ENCODE measurements at places on chromosomes 5 and 9.

- DNase-seq, result peak; percentile 71
These were observed 74.7 kb downstream of the FGF1 start for GRCh38 chr5:142611154-142611553.

DNA sequence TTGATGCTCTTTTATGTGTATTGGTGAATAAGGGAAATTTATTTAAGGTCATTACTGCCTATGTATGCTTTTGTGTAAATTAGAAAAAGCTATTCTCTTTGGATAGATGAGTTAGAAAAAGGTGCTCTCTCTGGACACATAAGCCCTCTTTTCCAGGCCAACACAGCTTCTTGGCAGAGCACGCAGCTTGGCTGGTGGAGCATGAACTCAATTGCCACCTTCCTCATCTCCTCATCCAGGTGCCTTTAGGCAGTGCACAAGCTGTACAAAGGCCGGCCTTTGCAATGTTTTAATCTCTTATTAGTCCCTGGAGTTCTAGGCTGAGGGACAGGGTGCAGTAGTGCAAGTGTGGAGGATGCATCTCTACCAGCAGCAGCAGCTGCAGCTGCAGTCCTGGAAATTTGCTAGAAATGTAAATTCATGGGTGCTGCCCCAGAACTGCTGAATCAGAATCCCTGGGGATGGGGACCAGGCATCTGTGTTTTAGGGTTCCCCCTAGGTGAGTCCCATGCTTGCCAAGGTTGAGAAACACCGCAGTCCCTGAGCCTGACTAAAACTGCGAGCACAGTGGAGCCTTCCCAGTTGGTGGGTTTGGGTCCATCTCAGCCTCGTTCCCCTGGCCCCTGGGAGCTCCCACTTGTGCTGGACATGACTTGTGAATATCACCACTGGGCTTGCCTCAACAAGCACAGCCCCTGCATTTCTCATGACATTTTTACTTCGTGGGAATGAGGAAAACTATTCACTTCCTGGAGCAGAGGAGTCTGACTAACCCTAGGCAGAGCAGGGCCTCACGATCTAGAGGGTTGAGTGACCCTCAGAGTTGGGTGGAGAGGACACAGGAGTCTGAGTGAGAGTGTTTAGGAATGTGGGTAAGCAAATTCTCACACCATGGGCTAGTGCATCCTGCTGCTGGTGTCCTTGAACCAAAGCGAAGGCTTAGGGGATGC, 272.3 kb downstream of the ZSWIM6 start:
- no peak for DNase-seq

- no peak for DNase-seq
These were observed 81.0 kb downstream of the NDUFAF2 start for GRCh38 chr5:61026004-61026403.

DNA sequence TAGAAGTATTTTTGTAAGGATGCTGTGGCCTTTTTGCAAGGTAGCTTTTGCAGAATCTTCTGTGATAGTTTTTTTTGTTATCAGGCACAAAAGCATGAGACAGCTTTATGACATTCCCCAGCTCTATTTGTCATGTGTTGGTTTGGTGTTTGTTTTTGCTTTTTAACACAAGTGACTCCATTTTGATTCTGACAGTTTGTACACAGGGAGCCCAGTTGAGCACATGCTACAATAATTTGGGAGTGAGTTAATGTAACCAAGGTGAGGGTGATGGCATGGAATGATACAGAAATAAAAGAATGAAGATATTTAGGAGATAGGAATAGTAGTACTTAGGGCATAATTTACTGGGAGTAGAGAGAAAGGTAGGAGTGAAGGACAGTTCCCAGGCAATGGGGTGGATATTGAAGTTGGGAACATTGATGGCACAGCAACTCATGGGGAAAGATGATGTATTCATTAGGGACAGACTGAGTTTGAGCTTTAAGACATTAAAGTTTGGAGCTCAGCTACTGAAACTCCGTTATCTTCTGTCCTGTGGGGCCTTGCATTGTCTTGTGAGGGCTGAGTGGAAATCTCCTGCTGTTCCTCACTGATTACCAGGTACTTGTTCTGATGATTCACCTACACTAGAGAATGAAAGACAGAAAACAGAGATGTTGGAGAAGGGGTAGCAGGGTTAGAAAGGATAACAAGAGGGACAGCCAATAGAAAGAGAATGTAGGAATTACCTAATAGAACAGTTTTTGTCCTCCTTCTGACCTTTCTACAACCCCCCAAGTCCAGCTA, 88.3 kb upstream of the CCDC112 start:
- DNase-seq, result no peak

- DNase-seq, result no peak
These were observed 20.7 kb downstream of the PTPN3 start for GRCh38 chr9:109477258-109478050.

GRCh38 chr5:56686337-56687195, 128.8 kb upstream of the MAP3K1 start:
- DNase-seq, result no peak

DNA sequence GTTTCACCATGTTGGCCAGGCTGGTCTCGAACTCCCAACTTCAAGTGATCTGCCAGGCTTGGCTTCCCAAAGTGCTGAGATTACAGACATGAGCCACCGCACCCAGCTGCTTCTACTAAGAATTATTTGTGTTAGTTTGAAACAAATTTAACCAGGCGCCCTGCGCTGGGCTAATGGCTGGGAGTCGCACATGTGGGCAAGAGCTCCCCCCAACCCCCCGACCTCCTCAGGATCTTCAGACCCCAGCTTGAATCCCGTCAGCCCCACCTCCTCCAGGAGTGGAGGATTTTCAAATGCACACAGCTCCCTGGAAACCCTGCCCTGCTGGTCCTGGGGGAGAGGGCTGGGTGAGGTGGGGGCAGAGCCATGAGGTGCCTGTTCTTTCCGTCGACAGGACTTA, 21.2 kb upstream of the SLC12A7 start:
- no peak for DNase-seq

DNA sequence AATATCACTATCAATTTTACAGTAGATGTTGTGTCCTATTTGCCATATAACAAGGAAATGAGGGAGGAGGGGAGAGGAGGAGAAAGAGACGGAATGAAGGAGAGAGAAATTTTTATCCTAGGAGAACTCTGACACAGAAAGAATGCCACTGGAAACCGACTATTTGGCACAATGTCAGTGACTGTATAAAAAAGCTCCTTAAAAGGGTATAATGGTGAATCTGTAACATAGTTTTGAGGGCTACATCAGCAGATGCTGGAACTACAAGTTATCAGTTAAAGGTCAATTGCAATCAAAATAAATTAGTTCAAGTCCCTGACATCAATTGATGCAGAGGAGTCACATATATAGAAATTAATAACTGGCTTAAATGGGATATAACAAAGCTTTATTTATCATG, 5.7 kb downstream of the EDIL3 start:
- no peak for DNase-seq

DNA sequence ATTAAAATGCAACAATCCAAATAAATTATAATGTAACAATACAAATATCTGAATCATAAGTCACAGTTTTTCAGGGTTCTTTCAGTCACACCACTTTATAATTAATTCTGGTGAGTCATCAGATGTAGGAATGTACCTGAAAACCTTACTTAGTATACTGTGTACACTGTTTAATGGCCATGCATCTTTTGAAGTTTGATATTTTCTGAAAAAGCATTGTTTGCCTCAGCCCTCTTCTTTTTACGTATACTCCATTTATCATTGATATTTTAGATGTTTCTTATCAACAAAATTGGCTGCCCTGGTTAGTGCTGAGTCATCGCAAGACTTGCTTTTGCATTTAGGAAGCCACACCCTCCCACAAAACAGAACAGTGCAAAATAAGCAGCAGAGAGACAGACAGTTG, 218.6 kb downstream of the PJA2 start:
- DNase-seq, result no peak

- no peak for DNase-seq
These were observed 42.3 kb upstream of the LPCAT1 start for GRCh38 chr5:1565737-1566734.

DNA sequence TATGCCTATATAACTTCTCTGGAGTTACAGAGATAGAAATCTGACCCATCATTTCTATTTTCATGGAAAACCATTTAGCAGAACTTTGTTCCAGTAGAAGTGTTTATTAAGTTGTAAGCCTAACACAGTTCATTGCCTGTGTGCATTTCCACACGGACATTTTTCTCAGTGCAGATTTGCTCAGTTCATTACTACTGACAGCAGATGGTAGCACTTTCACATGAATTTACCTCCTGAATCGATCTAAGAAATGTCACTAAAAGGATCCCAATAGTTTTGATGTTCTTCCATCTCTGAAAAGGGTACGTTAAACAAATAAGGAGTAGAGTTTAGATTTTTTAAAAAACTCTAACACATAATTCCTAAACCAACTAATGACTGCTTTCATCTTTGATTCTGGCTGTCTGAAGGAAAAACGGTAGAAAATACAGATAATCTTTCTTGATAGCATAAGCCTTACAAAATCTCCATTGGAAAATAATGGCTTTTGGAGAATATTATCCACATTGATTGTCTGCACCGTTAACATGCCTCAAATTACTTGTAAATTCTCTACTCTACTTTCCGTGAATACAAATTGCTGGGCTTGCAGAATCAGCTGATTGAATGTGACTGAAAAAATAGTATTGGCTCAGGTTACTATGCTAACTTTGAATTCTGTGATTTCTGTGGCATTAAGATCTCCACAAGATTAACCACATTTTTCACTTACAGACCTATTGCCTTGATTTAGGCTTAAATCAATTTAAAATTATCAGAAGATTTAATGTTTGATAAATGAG, 33.1 kb downstream of the RPS23 start:
- DNase-seq, result no peak

DNA sequence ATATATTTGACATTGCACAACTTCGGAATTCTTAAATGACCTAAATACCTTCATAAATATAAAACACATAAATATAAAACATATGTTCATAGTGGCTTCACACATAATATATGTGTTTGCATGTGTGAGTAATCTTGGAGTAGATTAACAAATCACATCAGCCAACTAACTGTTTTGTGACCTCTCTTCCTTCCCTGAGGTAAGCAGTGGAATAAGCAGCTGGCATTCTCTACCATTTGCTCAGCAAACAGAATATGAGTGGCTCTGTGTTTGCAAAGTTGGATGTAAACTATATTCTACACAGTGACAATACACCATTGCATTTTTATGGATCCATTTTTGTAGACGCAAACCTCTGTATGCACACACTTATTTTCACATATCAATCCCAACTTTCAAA, 189.9 kb downstream of the ACER2 start:
- DNase-seq, result no peak

DNA sequence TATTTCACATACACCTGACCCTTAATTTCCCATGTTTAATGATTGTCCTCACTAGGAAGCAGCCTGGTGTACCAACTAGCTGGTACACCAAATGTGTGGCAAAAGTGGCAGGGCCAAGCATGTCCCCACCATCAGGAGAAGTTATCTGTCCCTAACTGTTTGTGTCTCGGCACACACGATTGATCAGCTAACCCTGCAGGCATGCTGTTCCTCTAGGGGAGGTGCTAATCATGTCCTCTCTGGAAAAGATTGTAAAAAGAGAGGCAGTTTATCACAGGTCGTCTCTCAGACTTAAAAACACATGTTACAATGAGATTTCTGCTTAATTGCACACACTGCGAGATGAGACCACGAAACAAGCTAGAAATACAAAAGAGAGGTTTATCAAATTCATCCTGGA, 342.7 kb downstream of the DIRAS2 start:
- DNase-seq, result no peak

GRCh38 chr9:123063177-123063598, 29.7 kb downstream of the GPR21 start:
- no peak for DNase-seq

GRCh38 chr9:136840877-136841645, 1.2 kb upstream of the AJM1 start:
- no peak for DNase-seq

DNA sequence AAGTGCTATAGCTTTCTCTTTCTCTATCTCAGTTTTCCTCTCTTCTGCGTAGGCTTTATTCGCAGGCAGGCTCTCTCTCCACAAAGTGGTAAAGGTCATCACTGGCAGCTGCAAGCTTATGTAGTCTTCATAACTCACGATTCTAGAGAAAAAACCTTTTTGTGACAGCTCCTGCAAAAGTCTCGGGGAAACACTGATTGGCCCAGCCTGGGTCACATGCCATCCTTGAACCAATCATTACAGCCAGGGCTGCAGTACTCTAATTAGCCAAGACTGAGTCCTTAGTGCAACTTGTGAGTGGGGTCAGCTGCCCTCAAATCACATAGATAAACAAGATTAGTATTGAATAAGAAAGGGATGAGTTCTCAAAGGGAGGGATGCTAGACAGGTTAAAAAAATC, 18.3 kb upstream of the FRMPD1 start:
- DNase-seq, result no peak

DNA sequence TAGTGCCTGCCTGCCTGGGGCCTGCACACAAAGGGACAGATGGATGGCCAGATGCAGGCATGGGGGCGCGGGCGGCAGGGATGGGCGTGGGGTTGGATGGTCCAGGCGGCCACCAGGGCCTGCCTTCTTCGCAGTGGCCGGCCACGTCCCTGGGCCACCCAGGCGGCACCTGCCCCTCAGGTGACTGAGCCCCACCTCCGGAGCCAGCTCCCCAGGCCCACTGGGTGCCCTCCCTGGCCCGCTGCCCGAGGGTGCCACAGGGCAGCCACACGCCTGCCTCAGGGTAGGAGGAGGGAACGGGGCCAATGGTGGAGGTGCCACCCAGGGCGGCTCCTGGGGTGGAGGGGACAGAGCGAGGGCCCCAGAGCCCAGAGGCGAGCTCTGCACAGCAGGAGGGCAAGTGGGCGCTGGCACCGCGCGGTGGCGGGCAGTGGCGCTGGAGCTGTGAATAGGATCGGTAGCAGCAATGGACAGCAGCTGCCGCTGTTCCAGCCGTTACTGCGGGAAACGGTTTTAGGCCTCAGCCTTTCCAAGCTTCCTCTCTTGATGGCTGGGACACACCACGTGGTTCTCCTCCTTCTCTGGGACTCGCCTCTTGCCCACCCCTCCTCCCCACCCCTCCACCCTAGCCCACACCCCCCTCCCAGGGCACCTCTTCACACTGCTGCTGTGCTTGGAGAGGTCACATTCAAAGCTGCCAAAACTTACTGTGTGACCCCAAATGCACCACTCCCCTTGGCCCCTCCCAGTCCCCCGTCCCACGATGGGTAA, 19.1 kb downstream of the LHX3 start:
- no peak for DNase-seq

- DNase-seq, result no peak
These were observed 10.1 kb downstream of the PPP2CA start for GRCh38 chr5:134215757-134216156.

- no peak for DNase-seq
These were observed 19.8 kb downstream of the NIPAL4 start for GRCh38 chr5:157479612-157480510.

DNA sequence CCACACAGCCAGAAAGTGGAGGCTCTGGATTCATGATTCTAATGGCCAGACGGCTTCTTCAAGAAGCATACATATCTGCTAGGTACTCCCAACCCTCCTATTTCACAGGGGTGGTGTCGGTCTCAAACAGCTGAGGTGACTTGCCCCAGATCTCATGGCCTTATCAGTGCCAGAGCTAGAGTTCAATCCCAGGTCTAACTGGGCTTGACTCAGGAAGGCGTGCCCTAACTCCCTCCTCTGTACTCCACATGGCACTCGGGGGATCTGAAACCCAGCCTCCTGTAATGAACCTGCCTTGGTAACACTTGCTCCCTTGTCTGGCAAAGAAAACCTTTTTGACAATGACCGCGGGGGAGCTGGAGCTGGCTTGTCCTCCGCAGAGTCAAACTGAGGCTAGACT, 2.1 kb downstream of the QRFP start:
- DNase-seq, result no peak
